ENCODE measurements at places on chromosomes 5 and 9. TPM values are rescaled to one million over a fixed set of nuclear protein-coding genes. Genes with fewer than 3 reads are reported as not detected.

- no peak for DNase-seq
Measured at GRCh38 chr9:10633785-10634184, 21.0 kb upstream of the PTPRD start.

The BAG1 gene
- total RNA-seq: 117 TPM

GRCh38 chr5:17879276-17879675 lies 245.0 kb downstream of the TAF11L14 start:
- DNase-seq: no peak

DNA sequence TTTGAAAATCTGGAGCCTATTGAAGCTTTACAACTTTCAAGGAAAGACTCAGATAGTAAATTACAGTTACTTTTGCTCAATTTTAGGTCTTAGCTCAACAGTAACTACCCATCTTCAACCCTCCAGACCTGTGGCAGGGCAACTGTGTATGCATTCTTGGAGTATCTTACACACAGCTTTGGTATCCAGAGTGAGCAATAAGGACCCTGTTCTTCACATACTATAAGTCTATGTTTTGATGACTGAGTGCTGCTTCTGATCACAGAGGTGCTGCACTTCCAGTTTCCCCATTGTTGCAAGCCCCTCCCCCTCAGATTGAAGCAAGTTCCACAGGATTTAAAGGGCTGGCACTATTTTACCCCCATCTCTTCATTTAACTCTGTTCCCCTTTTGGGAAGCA lies 737.4 kb upstream of the GRAMD2B start:
- DNase-seq: no peak
